ENCODE measurements at places on chromosomes 13 and 19.
A peak's percentile ranks its signal among the peaks of the same experiment; 100 is the strongest.

DNA sequence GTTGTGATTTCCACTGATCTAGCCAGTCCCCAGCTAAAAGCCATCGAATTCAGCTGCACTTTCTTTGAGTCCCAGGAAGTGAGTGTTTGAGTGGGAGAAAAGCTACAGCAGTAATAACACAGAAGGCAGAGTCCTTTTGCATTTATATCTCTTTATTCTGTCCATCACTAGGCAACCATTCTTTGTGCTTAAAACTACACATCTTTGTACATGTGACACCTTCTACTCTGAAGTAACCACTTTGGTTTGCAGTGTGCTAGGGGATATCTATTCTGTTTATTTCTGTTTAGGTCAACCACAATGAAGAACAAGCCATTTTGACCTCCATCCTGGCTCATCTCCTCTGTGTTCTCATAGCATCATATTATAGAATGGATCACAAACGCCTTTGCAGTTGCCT lies 226.0 kb upstream of the SERP2 start:
- no peak for DNase-seq

GRCh38 chr13:35839806-35840205 lies 291.4 kb downstream of the DCLK1 start:
- DNase-seq, result no peak

DNA sequence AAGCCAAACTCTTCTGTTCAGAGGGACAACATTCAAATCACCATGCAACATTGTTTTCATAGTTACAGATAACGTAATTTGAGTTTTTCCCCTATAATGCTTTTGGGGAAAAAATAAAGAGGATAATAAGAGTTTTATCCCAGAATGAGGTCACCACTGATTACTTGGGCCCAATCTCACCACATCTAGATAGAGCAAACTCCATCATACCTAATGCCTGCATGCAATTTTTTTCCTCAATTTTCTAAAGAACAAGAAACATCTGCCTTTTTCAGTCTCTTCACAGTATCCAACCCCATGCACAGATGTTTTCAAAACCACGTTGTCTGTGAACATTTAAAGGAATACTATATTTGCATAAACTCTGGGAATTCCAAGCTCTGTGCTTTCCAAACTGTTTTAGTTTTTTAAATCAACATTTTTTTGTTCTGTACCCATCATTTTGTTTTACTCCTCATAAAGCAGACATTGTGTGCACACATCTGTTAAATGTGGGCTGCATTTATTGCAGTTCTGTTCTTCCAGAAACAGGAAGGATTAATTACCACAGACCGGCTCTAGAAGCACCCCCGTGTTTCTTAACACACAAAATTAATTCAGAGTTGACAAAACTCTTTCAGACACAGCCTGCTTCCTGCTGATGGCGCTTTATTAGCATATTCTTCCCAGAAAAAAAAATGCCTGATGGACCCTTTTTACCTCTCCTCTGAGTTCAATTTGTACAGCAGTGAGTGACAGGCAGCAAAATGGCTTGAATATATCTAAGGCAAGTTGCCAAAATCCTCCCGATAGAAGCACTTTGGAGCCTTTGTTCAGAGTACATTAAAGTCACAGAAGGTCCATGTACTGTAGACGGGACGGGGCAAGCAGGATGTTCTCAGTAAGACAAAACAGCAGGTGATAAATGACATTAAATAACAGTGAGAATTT lies 1171.9 kb downstream of the EFNB2 start:
- no peak for DNase-seq

- DNase-seq, result no peak
These were observed 1.7 kb upstream of the ITGBL1 start for GRCh38 chr13:101450749-101451130.

DNA sequence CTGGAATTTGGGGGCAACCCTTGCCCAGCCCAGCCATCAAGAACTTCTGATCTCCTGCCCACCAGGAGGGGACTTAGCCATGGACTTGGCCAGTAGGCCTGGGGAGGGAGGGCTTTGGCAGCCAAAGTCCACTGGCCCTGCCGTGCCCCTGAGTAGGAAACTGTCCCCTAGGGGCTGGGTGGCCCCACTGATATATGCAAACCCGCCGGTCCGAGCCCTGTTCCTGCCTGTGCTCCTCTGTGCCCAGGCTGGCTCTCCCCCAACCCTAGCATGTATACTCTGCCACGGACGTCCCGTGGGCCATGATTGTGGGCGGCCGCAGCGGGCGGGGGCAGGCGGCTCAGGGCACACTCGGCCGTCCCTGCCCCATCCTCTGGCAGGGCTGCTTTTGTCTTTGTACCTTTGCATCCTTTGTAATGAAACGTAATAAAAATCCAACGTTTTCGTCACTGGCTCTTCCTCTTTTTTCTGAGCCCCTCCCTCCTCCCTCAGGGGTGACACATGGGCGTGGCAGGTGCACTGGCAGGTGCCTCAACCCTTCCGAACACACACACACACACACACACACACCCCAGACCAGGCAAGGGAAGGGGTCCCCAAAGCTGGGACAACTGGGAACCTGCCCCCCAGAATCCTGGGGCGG lies 9.1 kb downstream of the COMP start:
- no peak for DNase-seq

DNA sequence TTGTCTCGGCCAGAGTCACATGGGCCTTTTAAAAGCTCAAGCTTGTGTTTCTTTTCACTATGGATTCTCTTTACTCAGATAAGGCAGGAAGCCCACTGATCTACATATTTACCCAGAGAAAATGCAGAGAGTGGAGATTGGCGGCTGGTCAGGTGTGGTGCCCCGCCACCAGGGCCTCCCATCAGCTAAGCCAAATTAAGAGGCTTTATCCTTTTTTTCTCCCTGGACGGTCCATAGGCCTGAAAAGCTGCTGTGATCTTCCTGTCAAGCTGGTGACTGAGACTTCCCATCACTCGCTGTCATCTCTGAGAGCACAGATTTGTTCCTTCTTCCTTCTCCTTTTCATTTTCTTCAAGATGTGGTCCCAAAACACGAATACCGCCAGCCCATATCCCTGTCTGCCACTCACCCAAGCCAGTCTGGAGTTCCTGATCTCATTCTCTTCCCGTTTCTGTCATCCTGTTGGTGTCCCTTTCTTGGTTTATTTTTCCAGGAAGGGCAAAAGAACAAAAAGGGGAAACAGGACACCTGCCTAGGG lies 1.9 kb downstream of the SAFB start:
- DNase-seq, result no peak

DNA sequence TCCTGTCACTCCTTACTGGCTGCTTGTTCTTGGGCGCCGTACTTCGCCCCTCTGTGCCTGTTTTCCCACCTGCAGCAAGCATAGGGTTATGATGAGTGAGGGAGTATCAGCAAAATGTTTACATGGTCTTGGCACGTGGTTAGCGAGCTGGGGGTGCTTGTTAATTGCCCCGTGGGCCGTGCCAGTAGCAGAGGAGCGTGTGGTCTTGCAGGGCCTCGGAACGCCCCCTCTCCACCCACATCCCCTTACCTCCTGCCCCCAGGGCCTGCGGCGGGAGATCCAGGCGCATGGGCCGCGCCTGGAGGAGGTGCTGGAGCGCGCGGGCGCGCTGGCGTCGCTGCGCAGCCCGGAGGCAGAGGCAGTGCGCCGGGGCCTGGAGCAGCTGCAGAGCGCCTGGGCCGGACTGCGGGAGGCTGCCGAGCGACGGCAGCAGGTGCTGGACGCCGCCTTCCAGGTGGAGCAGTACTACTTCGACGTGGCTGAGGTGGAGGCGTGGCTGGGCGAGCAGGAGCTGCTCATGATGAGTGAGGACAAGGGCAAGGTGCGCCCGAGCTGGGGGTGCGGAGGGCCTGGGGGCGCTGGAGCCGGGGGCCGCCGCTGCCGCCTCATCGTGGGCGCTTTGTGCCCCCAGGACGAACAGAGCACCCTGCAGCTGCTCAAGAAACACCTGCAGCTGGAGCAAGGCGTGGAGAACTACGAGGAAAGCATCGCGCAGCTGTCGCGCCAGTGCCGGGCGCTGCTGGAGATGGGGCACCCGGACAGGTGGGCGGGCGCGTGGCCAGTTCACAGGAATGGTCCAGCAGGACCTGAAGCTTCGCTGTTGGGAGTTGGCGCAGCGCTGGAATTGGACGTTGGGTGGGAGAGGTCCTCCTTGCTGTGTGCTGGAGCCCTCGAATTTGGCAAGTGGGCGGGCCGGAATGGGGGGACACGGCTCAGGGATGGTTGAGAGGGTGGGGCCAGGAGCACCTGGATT lies 22.5 kb upstream of the SHKBP1 start:
- DNase-seq, result no peak

GRCh38 chr19:2191456-2192310 lies 27.9 kb downstream of the DOT1L start:
- DNase-seq, result no peak

- DNase-seq, result no peak
These were observed 272.6 kb upstream of the KLHL1 start for GRCh38 chr13:70380809-70381208.

DNA sequence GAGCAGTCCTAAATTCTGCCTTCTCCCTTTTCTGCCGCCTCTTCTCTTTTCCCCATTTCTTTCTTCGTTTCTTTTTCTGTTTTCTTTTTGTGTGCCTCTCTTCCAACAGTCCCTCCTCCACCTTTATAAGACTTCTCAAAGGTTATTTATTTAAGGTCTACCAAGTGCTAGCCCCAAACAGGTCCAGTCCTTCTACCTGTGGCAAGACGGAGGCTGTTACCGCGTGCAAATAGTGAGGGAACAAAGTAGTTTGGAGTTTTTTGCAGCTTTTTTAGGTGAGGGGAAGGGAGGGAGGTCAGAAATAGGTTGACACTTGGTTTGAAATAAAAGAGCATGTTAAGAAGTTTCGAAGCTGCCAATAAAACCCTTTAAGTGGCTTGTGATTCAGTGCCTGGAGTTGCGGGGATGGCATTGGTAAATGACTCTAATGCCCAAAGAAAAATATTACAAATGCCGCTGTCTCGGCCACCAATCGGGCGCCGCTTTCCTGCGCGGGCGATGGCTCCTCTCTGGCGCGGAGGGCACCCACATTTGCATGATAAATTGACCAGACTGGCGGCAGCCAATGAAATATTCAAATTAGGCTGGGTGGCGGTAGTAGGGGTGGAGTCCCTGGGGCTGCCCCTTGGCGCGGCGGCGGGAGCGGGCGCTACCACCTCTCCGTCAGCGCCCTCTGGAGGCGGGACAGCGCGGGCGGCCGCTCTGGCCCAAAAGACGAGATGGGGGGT lies 7.5 kb upstream of the TSHZ3 start:
- peak; percentile 14 for DNase-seq

DNA sequence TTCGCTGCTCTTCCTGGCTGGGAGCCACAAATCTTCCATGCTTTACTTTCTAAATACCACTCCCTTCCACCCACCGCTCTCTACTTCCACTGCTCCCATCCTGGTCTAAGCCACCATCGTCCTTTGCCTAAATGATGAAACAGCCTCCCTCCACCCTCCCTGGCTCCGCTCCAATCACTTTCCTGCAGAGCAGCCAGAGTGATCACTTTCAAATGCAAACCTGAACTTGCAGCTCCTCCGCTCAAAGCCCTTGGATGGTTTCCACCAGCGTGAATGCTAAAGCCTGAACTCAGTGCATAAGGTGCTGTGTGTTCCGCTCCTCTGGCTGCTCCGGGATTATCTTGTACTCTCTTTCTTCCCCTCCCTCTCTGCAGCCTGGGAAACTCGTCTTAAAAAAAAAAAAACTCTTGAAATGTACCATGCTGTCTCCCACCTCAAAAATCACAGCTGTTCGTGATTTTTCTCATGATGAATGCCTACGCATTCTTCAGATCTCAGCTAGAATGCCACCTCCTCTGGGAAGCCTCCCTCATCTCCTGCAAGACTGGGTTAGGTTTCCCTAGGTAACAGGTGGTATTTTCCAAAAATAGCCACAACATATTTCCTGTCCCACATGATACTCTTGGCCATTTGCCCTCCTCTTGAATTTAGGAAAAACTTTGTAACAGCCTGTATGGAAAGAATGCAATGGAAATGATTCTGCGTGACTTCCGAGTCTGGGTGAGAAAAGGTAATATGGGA lies 3.7 kb upstream of the SIN3B start:
- DNase-seq, result no peak

DNA sequence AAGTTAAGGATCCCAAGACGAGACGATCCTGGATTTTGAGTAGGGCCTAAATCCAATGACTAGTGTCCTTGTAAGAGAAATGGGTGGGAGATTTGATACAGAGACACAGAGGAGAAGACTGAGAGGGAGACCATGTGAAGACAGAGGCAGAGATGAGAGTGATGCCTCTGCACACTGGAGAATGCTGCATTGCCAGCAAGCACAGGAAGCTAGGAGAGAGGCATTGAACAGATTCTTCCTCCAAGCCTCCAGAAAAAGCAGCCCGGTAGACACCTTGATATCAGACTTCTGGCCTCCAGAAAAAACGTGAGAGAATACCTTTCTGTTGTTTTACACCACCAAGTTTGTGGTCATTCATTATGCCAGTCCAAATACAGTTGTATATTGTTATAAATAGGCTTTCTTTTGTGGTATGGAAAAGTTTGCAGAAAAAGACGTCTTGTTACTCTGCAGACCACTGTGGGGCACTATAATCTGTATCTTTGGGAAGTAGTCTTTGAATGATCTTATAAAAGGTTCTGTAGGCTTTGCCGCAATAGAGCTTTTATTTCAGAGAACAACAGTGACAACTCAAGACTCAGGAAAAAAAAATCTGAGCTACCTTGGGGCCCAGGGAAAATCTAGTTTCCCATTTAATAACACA lies 17.9 kb upstream of the RFC3 start:
- no peak for DNase-seq

DNA sequence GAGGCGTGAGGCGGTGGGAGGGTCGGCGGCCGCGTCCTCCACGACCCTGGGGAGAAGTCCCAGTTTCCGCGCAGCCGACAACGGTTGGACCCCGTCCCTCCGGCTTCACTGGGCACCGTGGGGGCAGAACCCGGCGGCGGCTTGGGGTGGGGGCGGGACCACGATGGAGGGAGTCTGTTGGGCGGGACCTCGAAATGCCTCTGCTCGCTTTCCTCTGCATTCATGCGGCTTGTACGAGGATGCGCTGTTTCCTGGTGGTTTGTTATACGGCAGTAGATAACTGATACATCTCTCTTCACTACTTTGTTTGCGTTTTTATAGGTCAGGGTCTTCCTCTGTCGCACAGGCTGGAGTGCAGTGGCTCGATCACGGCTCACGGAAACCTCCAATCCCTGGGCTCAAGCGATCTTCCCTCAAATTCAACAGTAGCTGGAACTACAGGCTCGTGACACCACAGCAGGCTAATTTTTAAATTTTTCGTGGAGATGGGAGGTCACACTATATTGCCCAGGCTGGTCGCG lies 24.6 kb upstream of the ZNF846 start:
- DNase-seq, result no peak

- DNase-seq, result no peak
These were observed 25.6 kb downstream of the EPS15L1 start for GRCh38 chr19:16446108-16446723.

DNA sequence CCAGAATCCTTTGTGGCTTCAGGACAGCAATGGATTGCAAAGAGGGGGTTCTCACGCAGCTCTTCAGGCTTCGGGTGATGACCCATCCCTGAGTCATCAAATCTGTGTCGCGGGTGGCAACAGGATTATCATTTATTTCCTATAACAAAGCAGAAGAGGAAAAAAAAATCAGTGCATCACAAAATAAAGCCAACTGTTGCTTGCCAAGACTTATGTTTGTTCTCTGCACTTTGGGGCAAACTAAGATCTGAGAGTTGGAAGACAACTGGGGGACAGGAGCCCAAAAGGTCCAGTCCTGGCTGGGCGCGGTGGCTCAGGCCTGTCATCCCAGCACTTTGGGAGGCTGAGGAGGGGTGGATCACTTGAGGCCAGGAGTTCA lies 6.4 kb downstream of the GNA15 start:
- DNase-seq, result no peak
